ENCODE measurements at places on chromosomes 16 and 17.
A peak's percentile ranks its signal among the peaks of the same experiment; 100 is the strongest.

- DNase-seq, result no peak
Observed at GRCh38 chr17:17347956-17348871, 45.0 kb downstream of the NT5M start.

- no peak for DNase-seq
Observed at GRCh38 chr17:45040459-45040858, 11.0 kb downstream of the DCAKD start.

DNA sequence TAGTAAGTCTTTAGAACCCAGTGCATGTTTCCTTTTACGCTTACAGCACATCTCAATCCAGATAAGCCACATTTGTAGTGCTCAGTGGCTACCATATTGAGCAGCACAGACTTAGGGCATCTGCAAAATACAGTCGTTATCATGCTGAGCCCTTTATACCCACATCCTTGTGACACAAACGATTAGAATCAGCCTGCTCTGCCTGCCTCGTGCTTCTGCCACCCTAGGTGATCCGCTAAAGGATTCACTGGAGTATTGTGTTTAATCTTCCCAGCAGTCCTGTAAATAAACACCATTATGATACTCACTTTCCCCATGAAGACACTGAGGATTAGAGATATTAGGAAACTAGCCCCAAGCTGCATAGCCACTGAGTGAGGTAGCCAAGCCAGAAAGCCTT is 51.3 kb upstream of the FA2H start:
- DNase-seq, result no peak

DNA sequence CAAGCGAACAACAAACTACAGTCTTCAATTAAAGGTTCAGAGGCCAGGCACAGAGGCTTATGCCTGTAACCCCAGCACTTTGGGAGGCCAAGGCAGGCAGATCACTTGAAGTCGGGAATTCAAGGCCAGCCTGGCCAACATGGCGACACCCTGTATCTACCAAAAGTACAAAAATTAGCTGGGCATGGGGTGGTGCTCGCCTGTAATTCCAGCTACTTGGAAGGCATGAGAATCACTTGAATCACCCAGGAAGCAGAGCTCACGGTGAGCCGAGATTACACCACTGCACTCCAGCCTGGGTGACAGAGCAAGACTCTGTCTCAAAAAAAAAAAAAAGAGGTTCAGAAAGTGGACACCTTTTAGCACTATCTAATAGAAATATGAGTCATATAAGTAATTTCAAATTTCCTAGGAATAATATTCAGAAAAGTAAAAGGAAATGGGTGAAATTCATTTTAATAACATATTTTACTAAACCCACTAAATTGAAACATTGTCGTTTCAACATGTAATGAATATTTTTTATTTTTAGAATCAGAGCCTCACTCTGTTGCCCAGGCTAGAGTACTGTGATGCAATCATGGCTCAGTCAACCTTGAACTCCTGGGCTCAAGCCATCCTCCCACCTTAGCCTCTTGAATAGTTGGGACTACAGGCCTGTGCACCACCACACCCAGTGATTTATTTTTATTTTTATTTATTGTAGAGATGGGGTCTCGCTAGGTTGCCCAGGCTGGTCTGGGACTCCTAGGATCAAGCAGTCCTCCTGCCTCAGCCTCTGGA is 15.2 kb upstream of the MARCHF10 start:
- no peak for DNase-seq

GRCh38 chr16:46885960-46886763 is 2.0 kb downstream of the GPT2 start:
- no peak for DNase-seq

DNA sequence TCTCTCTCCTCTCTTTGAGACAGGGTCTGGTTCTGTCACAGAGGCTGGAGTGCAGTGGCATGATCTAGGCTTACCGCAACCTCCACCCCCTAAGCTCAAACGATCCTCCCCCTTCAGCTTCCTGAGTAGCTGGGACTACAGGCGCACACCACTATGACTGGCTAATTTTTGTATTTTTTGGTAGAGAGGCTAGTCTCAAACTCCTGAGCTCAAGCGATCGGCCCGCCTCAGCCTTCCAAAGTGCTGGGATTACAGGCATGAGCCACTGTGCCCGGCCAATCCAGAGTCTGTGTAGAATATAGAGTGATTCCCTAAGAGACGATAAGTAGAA is 65.8 kb upstream of the RPH3AL start:
- DNase-seq, result peak; percentile 88

DNA sequence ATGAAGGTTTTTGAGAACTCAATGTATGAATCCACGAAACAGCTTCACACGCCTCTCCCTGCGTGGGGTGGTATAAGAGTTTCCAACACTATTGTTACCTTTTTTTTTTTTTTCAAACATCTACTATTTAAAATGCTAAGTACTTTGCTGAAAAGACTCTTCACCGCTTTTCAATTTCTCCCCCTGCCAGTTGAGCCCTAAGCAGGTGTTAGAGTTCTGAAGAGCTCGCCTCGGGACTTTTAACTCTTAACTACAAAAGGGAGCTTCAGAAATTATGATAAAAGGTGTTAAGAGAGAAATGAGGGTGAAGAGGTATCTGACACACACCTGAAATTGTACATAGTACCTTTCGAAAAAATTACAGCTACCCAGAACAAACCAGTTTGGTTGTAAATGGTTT is 20.9 kb upstream of the PSMD7 start:
- DNase-seq, result no peak

DNA sequence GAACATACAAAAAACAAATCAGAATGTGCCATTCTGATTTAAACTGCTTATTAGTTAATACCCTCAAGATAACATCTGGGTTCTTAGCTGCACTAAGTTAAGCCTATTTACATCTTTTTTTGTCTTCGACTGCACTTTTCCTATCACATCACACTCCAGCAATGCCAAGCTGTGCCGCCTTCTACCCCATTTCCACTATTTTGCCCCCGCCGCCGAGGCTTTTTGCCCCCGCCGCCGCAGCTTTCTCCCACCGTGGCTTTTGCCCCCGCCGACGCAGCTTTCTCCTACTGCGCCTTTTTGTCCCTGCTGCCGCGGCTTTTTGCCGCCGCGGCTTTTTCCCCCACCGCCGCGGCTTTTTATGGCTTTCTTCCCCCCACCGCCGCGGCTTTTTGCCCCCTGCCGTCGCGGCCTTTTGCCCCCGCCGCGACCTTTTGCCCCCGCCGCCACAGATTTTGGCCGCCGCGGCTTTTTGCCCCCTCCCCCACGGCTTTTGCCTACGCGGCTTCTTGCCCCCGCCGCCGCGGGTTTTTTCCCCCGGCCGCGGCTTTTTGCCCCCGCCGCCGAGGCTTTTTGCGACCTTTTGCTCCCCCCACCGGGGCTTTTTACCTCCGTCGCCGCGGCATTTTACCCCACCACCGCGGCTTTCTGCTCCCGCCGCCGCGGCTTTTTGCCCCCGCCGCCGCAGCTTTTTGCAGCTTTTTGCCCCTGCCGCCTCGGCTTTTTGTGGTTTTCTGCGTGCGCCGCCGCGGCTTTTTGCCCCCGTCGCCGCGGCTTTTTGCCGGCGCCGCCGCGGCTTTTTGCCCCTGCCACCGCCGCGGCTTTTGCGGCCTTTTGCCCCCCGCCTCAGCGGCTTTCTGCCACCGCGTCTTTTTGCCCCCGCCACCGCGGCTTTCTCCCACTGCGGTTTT is 331.4 kb upstream of the WSB1 start:
- no peak for DNase-seq

DNA sequence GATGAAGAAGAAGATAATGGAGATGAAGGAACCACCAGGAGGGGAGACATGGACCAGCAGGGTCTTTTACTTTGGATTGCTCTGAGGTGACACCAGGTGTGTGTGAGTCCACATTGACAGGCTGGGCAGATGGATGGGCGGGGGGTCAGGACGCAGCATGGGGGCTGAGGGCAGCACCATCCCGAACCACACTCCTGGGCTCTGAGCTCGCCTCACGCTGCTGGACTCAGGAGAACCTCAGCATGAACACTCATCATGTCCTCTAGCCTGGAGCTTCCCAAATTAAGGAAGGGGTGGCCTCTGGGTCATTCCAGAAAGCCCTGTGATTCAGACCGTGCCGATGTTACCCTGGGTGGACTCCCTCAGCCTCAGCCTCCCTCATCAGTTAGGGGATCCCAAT is 50.4 kb upstream of the MAP3K14 start:
- DNase-seq, result no peak

DNA sequence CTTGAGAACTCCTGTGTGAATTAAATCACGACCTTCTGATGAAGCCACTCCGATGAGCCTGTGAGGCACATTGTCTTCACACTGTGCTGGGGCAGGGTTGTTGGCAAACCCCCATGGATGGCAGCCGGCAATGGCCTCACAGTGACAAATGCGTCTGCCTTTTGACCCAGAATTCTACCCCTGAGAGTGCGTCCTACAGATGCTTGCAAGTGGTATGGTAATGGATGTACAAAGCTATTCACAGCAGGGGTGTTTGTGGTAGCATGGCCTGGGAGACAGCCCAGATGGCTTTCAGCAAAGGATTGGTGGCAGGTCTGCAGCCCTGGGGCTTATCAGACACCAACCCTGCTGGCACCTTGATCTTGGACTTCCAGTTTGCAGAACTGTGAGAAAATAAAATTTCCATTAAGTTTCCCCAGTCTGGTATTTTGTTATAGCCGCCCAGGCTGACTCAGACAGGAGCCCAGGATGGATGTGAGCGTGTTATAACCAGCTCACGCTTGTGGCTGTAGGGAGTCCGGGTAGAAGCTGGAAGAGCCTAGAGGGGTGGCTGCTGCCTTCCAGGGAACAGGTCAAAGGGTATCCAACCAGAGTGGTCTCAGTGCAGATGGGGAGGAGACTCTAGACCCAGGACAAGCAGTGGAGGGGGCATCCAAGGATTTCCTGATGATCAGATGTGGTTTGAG is 10.1 kb downstream of the AFMID start:
- DNase-seq, result no peak

DNA sequence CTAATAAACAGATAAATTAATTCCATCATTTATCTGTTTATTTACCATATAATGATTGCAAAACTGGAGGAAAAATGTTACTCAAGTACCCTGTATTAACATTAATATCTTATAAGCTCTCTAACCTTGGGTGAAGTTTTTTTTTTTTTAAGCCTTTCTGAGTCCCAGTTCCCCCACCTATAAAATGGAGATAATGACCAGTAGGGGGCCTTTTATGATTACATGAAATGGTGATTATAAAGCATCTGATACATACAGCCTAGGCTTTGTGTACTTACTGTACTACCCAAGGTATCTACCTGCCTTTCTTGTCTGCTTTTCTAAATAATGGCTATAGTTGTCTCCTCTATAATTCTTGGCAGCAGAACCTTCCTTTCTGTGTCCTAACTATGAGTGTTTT is 22.6 kb downstream of the LRRC36 start:
- no peak for DNase-seq

DNA sequence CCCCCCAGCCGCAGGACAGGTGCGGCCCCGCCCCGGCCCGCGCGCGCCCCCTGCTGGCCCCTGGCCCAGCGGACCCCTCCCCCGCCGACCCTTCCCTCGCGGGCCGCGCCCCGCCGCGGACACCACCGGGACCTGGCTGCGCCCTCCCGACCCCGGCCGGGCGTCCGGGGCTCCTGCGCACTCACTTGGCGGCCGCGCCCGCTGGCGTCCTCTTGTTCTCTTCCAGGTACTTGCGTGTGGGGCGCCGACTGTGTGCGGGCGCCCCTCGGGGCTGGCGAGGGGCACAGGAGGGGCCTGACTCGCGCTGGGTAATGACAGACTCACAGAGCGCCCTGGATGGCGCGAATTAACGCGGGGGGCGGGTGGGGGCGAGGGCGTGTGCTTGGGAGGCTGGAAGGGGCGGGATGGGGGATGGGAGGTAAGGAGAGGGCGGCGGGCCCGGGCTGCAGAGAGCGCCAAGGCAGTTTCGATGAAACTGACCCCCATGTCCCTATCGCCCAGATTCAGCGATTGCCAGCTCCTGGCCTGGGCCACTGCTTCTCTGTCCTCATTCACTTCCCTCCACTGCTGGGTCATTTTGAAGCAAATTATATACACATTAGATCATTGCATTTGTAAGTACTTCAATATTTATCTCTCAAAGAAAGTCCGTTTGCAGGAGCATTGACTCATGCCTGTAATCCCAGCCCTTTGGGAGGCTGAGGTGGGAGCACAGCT is 445 bp upstream of the DBNDD1 start:
- no peak for DNase-seq

- no peak for DNase-seq
Observed at GRCh38 chr16:19382084-19382801, 35.4 kb upstream of the TMC5 start.

- DNase-seq, result no peak
Observed at GRCh38 chr17:15973834-15974233, 25.7 kb downstream of the ZSWIM7 start.

GRCh38 chr17:66840061-66840460 is 5.1 kb downstream of the CACNG5 start:
- DNase-seq, result no peak

GRCh38 chr17:71628306-71628705 is 492.5 kb upstream of the SOX9 start:
- no peak for DNase-seq
